Hepatic stellate cell (primary cell): ENCODE measurements at places on chromosomes 2 and 18.

- DNase-seq, result no peak
Observed at GRCh38 chr2:48114256-48114655, 208.0 kb upstream of the FBXO11 start.

DNA sequence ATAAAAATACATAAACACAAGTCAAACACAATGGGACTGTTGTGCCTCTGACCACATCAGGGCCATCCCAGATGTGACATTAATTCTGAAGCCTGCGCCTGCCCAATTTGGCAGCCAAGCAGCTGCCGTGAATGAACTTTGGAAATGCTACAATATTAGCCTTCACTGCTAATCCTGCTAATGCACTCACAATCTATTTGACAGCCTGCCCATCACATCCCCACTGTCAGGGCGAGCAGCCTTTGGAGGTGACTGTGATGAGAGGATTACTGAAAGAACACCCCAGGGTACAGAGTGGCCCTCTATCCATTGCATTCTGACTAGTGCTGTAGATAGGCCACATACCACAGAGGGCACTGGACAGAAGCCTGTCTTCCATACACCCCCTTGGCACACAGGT is 21.6 kb downstream of the OSR1 start:
- DNase-seq, result no peak

- no peak for DNase-seq
Observed at GRCh38 chr2:226066391-226066790, 666.9 kb downstream of the NYAP2 start.

- DNase-seq, result no peak
Observed at GRCh38 chr2:124315221-124315880, 290.3 kb downstream of the CNTNAP5 start.

DNA sequence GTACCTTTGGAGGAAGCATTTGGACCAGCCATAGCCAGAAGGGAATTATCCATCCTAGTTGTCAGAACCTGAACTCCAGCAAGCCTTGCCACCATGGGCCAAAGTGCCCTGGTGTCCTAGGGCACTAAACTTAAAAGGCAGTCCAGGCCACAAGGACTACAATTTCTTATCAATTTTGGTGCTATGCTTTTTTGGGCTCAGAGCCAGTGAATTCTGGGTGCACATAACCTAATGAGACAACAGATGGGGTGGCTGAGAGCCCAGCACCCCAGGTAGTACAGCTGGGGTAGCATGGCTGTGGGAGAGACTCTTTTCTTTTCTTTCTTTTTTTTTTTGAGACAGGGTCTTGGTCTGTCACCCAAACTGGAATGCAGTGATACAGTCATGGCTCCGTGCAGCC is 14.4 kb upstream of the RANBP2 start:
- DNase-seq, result no peak

DNA sequence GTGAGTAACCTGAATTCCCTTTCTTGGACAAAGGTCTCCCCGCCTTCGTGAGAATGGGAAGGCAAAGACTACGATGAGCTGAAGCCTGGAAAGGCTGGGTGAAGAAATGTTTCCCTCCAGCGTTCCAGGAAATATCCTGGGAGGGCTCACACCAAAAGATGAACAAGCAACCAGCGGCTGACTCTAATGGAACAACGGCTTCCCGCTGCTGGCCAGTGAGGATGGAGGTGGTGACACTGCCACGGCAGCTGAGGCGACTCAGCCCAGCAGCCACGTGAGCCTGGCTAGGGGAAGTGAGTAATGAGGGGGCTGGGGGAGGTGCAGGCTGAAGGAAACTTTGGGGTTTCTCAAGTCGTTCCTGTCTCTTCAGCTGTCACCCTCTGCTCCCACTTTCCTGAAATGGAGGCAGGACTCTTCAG is 105.0 kb upstream of the SMAD7 start:
- DNase-seq, result peak; percentile 43

DNA sequence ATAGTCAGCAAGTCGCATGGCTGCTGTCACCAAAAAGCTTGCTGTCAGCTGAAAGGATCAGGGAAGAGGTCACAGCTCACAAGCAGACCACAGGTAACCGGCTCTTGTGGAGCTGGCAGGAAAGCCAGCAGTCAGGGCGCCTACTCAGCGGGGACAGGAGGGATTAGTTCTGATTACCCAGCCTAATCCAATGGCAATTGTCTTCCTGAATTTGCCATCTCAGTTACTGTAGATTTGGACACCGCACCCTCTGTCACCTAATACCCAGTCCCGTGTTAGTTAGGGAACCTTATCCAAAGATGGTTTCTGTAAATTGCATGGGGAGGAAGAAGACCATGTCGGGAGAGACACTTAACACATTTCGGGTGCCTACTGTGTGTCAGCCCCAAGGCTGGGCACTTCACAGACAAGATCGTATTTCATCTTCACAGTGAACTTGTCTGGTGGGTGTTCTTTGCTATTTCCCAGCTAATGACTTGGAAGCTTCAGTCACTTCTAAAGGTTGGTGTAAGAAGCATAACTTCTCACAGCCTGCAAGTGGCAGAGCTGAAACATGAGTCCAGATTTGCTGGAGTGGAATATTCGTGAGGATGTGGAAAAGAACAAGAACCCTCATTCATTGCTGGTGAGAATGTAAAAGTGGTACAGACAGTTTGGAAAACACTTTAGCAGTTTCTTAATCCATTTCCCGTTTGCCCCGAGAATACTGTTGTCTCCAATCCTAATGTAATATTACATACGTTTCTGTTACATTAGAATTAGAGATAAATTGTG is 9.9 kb downstream of the ALPK2 start:
- DNase-seq, result no peak

DNA sequence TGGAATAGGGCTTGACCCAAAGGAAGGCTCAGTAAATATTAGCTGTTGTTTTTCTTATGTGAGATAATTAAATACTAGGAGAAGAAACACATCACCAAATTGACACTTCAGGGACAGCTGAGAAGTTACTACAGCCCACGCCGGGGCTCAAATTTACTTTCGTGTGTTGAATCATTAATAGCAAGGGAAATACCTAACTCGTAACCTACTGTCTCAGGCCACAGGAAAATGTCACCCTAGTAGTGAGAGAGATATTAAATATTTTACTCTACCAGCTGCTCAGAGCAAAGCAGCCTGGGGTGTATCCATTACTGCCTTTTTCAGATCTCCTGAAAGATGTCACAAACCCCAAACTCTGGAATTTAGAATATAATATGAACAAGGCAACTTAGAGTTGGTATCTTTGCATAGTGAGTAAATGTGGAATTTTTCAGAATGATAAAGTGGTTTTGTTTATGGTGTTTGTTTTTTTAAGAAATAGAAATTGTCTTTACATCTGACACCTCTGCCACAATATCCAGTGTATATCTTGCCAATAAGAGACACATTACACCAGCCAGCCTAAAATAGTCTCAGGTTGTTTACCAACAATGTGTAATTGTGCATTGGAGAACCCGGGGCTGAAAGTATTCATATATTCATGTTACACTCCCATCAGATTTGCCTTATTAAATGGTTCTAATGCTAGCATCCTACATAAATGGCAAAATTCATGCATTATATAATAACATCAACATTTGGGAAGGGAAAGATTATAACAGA is 48.4 kb downstream of the ATP8B1 start:
- DNase-seq, result no peak

- no peak for DNase-seq
Observed at GRCh38 chr2:70553334-70553583, 367 bp downstream of the TGFA start.
